ENCODE measurements at places on chromosomes 5 and 9.

DNA sequence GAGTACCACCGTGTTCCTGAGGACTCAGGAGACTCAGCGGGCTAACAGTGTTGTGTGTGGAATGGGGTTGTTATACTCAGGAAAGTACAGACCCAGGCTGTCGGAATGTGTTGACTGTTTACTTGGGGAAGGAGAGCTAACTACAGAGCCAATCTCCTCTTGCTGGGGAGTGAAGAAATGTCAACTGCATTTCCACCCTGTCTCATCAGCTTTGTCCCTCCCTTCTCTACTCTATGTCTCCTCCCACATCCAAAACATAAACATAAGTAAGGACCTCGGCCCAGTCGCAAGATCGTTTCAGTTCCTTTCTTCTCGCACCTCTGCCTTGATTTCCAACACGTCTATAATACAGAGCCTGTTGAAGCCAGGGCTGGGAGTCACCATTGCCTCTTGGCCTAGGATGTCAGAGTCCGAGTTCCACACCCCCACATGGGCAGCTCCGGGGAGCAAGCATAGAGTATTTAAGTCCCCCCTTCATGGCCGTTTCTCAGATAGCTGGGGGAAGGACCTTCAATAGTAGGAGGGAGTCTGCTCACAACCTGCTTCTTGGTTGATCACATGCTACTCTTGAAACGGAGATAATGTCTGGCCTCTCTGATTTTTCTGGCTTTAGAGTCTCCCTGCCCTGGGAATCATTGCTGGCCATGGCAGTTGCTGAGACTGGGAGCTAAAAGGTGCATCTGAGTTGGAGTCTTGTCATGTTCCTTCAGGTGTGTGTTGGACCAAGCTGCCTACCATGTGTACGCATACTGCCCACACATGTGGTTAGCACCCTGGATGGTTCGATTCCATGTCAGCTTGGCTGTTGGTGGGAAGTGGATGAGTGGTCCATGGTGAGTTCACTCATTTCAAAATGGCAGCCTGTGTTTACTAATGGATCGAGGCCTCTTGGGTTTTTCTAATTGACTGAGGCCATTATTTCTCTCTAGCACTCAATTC lies 147.3 kb downstream of the MTX3 start:
- DNase-seq = no peak

DNA sequence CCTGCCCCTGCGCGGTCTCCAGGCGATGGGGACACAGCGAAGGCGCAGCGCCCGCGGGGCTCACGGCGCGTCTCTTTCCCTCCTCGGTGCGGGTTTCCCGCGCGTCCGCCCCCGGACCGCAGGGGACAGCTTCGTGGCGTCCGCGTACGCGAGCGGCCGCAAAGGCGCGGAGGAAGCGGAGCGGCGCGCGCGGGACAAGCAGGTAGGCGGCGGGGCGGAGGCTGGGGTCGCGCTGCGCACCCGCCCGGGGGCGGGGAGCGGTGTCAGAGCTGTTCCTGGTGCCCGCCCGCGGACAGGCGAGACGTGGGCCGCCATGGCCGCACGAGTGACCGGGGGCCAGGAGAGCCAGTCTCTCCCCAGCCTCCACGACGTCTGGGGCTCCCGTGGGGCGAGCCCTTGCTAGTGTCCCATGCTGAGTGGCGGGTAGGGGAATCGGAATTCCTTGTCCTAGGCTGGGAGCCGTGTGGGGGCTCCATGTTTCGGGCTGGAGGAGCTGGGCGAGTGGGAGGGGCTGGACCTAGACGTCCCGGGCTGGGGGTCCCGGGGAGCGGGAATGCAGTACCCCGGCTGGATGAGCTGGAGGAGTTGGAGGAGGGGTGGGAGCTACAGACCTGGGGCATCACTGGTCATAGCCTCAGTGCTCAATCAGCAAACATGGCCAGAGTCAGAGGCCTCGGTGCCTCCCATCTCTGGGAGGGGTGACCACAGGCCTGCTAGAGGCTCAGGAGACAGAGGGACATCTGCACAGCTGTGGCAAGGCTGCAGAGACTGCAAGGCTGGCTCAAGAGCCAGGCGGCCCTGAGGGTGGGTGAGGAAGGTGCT lies 968 bp downstream of the NKD2 start:
- DNase-seq = peak; percentile 22

- DNase-seq = no peak
These were observed 158.8 kb downstream of the MEF2C start for GRCh38 chr5:88724201-88724600.

- no peak for DNase-seq
These were observed 41.6 kb downstream of the GABBR2 start for GRCh38 chr9:98667005-98667640.

- DNase-seq = no peak
These were observed 155.5 kb downstream of the TENT4A start for GRCh38 chr5:6868575-6869215.

- no peak for DNase-seq
These were observed 194.4 kb downstream of the TAF11L14 start for GRCh38 chr5:17828681-17829080.

DNA sequence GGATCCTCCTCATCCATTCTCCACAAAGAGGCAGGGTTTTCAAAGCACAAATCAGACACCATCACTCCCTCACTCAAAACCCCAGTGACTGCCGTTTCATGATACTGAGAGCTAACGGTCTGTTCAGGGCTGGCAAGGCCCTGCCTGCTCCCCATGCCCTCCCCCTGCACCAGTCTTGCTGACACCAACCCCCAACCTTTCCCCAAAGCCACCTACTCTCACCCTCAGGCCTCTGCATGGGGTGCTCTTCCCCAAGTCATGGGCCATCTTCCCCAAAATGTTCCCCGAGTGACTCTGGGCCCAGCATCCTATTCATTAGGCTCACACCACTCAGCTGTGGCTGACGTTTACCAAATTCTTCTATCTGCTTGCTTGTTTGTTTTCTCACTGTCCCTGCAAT lies 21.7 kb upstream of the OLFM1 start:
- no peak for DNase-seq

GRCh38 chr5:16768184-16768583 lies 151.4 kb upstream of the RETREG1 start:
- no peak for DNase-seq

- peak; percentile 30 for DNase-seq
These were observed 47.9 kb downstream of the MFAP3 start for GRCh38 chr5:154086641-154087040.

DNA sequence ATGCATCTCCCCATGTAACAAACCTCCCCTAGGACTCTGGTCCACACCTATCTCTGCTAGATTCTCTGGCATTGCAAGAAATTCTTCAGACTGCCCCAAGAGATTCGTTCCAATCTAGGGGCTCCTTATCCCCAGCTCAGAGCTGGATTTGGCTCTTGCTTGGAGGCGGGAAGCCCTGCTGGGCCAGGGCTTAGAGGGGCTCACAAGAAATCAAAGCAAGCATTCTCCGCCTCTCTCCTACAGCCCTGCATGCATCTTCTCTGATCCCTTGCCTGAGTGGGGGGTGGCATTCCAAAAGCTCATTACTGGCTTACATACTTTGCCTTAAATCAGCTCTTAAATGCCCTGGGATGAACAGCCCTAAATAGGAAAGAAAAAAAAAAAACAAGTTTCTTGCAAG lies 75.8 kb downstream of the KCNIP1 start:
- DNase-seq = no peak

DNA sequence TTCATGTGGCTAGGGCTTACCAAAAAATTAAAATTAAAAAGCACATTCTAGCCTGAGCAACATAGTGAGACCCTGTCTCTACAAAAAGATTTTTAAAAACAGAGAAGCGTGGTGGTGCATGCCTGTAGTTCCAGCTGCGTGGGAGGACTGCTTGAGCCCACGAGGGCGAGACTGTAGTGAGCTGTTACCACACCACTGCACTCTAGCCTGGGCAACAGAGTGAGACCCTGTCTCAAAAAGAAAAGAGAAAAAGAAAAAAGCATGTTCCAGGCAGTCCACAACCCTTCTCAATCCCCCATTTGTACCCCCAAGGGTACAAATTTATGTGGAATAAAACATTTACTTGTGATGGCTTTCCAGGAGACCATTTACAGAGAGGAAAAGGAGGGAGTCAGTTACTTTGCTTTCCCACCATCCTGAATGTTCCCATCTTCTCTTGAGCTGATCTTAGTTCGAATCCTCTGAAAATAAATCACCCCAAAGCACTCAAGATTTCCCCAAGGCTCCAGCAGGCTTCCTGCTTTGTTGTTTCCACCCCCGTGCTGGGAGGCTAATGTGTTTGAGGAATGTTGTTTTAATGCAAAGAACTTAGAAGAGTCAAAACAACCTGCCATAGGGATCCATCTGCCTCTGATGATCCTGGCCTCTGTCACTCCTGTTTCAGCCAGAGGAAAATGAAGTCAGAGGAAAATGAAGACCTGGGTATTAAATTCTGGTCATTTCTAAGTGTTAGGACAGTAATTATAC lies 384.7 kb downstream of the BNC2 start:
- no peak for DNase-seq

Data from WERI-Rb-1 (cell line).